DMS53 (cell line): ENCODE measurements at places on chromosomes 4 and X.

- peak; percentile 17 for DNase-seq
Measured at GRCh38 chrX:133495464-133496391, 80.4 kb upstream of the GPC4 start.

DNA sequence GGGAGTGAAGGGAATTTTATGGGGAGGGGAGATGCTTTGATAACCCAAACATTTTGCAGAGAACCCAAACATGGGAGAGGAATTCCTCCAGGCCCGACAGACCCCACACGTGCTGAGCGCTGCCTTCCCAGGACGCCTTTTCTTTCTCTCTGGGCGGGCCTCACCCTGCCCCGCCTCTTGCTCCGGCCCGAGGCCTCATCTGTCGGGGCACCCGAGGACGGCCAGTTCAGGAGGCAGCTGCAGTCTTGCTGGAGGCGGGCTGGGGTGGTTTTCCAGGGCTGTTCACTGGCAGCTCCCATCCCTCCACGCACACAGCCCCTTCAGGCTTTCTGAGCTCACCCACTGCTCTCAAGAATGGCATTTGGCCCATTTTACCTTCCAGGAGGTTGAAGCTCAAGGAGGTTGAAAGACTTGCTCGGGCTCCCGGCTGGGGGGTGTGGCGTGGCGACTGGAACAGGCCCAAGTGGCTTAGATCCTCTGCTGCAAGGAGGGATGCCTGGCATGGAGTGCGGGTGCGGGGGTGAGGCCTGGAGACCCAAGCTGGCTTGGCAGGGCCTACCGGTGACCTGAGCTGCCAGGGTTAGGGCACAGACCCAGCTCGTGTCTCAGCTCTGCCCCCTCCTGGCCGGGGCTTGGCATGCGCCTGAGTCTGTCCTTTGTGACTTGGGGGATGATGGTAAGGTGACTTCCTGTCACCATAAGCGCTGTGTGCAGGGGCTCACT lies 99.2 kb downstream of the PSAPL1 start:
- DNase-seq: peak; percentile 82

GRCh38 chr4:68288393-68288740 lies 42.9 kb upstream of the TMPRSS11B start:
- no peak for DNase-seq

GRCh38 chr4:622071-622995 lies 3.0 kb upstream of the PDE6B start:
- peak; percentile 48 for DNase-seq

GRCh38 chrX:19852014-19853005 lies 35.1 kb downstream of the SH3KBP1 start:
- DNase-seq: no peak

GRCh38 chr4:47287735-47288134 lies 175.8 kb downstream of the COMMD8 start:
- peak; percentile 50 for DNase-seq

DNA sequence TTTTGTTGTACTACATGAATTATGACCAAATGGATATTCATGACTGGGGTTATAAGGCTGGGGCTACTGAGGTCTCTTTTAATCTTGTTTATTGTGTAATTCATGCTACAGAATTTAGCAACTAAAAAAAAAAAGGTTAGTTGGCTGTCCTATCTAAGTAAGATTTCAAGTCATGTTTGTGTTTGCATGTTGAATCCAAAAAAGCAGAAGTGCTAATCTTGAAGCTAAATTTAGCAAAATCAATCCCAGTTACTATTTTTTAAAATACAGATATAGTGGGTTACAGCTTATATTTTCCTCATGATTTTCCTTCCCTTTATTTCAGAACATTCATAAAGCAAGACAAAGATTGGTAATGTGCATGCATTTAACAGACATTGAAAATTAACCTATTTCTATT lies 19.4 kb downstream of the MTMR1 start:
- DNase-seq: no peak

- no peak for DNase-seq
Measured at GRCh38 chr4:141131723-141132071, 1.6 kb downstream of the RNF150 start.

DNA sequence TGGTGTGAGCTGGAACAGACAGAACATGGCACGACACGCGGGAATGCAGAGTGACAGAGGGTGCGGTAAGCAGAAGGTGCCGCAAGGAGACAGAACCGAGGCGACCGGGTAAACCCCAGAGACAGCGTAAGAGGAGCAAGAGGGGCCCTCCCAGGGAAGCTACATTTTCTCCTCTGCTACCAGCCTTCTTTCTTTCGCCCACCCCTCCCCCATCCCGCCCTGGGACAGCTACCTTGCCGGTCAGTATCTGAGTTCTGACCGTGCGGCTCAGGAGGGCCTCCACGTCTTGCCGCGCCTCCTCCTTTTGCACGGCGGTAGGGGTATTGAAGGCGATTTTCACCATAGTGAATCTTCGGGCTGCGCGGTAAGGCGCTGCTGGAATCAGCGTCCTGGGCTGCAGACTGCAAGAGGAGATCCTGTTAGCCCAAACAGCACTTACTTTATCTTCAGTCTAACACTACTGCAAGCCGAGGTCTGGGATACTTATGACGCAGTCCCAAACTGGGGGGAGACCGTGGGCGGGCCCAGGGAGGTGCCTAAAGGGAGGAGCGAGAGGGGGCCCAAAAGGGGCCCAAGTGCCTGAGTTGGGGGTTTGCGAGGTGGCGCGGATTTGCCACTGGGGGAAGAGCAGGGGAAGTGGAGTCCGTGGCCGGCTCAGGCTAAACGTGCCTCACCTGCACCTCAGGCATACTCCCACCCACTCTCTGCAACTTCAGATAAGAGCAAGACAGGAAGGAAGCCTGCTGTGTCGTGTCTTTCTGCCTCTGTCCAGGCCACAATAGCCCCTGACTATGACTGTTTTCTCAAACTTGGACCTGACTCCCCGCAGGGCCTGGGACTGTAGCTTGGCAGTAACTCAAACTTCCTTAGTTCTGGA lies at the start of gene ITM2A:
Gene ITM2A, minus strand, starts transcription at position 462 of the 877 bp plus-strand sequence. Its CDS starts 119 bp downstream, at position 343.
- DNase-seq: peak; percentile 55

GRCh38 chrX:68732906-68733493 lies 85.5 kb downstream of the STARD8 start:
- DNase-seq: peak; percentile 71

DNA sequence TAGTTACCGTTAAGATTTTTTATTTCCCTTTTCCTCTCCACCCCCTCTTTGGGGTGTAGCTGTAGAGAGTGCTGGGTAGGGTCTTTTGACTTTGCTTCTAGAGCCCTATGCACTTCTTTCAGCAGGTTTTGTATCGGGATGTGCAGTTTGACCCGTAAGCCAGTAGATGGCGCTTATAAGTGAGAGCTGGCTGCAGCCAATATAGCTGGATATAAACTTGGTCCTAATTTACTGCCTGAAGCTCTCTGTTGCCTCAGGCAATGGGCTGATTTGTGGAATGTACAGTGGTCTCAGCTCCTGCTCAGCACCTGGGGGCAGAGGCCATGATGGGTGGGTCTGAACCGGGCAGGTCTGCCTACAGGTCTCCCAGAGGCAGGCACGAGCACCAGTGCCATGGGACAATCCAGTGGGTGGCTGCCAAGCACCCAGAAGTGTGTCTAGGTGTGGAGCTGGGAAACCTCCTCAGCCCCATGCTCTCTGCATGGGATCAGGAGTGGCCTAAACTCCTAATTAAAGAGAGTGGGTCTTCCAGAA lies 146.5 kb downstream of the SPANXN1 start:
- peak; percentile 53 for DNase-seq

GRCh38 chrX:11480626-11481025 lies 185.1 kb downstream of the ARHGAP6 start:
- no peak for DNase-seq

DNA sequence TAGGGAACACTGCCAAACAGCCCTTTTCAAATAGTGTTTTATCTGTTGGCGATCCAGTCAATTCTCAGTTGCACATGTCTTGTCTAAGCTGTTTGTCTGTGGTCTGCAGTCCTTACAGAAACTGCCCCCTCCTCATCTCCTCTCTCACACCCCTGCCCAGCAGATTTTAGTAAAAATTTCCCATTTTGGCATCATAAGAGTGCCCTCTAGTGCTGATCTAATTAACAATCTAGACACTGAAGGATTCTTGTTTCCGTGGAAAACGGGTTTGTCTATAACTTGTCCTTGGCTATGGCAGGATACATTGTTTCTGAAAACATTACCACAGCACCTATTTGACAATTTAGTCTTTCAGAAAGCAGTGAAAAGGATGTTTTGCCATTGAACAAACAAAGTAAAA lies 227.2 kb upstream of the MBNL3 start:
- DNase-seq: peak; percentile 2

- DNase-seq: peak; percentile 43
Measured at GRCh38 chr4:109411964-109412363, 21.7 kb upstream of the SEC24B start.

DNA sequence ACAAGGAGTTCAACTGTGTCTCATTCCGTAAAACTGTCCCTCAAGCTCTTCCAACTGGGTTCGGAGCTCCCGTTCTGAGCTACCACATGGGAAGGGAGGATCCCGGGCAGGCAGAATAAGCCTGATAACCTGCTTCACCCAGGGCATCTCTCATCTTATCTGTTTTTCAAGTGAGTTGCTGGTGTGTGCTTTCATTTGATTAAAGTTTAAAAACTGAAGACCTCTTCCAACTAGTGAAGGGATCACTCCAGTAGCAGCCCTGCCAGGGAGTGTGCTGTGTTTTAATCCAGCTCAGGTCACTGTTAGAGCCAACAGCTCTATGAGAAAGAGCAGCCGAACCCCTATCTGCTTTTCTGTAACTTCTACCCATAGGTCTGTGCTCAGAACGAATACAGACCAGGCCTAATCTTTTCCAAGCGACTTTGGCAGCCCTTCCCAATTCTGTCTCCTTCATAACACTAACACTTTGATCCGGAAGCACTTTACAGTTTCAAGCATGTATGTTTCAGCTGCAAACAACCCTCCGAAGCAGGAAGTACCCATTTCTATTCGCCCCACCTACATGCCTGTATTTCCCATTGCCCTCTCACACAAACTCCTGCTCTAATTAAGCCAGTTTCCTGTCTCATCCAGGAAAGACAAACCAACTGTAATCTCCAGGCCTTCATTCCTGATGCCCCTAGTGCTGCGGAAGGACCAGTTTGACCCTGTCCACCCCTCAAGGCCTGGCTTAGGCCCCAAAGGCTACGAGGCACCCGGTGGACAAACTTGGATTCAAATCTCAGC lies 60.9 kb downstream of the IRF2 start:
- DNase-seq: no peak

DNA sequence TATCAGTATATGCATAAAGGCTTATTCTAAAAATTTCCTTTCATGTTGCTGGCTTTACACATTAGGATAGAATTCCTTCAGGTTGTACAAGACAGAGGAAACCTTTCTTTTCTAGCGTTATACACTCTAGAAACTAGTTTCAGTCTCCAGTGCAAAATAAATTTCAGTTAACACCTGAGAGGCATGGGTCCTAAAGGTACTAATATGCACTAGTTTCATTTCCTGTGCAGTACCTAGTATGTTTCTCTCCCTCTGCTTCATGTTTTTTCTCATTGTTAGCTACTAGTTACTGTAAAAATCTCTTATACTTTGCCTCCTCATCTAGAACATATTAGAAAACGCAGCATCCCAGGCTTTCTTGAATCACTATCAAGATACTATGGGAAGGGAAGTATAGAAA lies 54.0 kb downstream of the SNX25 start:
- DNase-seq: no peak

DNA sequence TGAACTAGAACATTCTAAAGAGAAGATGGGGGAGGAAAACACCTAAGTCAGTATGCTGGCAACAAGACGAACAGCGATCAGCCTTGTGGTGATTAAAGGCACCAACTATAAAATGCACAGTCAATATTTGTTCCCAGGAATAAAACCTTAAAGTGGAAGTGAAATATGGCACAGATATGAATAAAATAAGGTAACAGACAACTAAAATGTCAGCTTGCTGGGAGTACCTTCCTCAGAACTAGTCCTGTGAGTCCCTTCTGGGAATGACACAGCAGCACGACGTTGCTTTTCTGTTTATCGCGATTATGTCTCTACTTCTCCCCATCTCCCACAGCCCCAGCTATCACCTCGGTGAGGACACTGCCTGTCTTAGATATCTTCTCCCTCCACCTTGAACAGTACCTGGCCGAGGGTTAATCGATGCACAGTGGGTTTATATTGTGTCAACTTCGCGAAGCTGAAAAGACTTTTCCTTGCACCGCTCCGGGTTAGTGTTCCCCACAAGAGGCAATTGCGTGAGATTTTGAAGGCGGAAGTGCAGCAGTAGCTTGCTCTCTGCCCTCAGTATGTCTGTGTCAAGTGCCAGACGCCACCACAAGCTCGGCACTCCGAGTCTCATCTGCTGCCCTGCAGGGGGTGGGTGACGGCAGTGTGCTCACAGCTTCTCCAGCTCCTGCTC lies 17.4 kb downstream of the MTNR1A start:
- DNase-seq: peak; percentile 26

DNA sequence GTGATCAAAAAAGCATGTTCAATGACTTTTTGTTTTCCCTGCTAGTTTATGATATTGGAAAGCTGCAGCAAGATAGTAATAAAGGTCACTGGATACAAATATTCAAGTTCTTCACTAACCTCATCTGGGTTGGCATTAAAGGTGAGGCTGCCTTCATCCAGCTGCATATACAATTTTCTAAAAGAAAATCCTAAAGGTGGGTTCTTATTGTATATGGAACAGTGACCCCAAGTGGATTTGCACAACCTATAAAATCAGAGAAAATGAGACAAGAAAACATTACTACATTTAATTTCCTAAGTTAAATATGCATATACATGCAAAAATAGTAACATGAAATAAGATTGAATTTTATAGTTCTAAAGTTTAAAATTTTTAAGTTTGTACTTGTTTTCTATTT lies 23.9 kb downstream of the FBXO8 start:
- DNase-seq: peak; percentile 1

DNA sequence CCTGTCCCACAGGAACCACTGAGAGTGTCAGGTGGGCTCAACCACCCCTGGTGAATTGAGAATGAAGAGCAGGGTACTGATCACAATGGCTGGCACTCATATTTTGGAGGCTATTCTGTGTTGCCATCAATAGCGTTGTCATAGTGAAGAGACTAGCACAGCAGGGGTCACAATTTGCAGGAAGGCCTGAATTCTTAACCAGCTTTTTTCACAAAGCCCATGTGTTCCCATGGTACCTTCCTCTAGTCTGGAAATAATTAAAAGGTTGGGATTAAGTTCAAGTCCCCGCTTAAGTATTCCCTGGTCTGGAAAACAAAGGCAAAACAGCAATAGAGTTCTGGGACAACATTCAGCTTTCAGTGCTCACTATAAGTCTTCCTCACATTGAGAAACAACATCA lies 1051.7 kb downstream of the C4orf33 start:
- no peak for DNase-seq

GRCh38 chr4:43014256-43014655 lies 121.7 kb downstream of the GRXCR1 start:
- no peak for DNase-seq

- DNase-seq: peak; percentile 82
Measured at GRCh38 chr4:149029056-149029651, 586.9 kb upstream of the NR3C2 start.
